ENCODE measurements at places on chromosomes 6 and 20.

DNA sequence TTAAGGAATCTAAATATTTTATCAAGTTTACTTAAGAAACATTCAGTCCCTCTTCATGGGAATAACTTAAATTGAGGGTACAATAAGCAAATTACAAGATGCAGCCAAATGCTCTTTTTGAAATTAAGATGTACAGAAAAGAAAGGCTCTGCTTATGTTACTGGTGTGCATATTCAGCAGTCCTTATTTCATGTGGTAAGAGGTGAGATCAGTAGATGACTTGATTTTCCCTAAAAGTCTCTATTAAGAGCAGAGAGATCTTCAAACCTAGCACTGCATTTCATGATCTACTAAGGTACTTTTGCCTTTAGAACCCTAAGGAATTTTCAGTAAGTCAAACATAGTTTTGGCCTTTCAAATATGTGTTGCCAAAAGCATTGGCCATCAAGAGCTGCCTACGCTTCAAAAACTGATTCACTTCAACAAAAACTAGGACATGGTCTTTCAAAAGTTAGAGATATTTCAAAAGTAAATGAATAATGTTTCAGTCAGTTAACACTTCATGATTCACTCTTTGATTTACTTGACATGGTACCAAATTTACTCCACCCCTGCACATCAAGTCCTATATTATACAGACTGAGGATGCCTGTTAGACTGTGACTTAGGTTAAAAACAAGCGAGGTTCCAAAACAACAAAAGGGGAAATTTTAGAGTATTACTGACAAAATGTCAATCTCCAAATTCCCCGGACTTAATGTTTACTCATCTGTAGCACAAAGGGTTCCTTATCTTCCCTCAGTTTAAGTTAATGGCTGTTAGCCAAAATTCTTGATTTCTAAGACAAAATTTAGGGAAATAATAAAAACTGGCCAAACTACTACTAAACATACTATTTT is 19.2 kb downstream of the C6orf62 start:
- DNase-seq = no peak

GRCh38 chr6:110589865-110590513 is 113.6 kb upstream of the SLC22A16 start:
- DNase-seq = no peak

DNA sequence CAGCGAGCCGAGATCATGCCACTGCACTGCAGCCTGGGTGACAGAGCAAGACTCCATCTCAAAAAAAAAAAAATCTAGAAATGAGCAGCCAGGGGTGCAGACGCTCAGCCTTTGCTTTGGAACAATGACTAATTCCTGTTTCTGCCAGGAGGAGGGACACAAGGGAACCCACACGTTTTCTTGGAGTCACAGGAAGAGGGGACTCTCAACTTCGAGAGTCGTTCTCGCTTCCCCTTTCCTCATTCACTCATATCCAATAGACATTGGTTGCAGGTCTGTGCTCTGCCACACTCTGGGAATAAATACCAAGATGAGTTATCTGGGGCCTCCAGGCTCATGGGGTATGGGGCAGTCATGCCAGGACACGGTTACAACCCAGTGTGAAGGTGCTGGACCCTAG is 91.5 kb upstream of the RREB1 start:
- no peak for DNase-seq

DNA sequence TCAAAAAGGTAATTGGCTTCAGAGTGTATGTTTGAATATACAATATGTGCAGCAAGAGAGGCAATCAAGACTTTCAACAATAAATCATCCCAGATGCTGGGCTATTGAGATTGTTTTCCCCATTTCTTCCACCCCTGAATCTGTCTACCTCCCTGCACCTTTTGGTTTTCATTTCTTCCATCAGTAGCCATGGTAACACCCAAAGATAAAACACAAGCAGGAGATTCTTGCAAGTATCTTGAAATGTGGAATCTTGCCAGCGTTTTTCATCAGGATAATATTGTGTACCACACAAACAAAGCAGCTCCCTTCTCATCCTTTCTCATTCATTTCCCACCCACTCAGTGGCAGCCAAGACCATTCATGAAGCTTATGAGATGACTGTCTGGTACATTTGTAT is 73.0 kb upstream of the NRSN1 start:
- no peak for DNase-seq

DNA sequence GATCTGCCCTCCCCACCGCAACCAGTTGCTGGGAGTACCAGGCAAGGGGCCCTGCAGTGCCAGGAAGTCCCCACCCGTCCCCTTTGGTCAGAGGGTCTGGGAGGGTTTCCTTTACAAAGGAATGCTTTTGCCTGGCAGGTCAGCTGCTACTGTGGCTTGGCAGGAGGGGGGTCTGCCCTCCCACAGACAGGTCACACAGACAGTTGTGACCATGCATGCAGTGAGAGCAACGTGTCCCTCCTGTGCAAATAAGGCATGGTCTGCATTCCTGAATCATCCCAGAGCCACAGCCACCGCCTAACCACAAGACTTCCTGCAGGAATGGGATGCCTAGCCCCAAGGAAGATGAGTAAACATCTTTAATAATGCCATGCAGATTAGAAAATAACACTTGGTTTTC is 439 bp upstream of the F13A1 start:
- no peak for DNase-seq

DNA sequence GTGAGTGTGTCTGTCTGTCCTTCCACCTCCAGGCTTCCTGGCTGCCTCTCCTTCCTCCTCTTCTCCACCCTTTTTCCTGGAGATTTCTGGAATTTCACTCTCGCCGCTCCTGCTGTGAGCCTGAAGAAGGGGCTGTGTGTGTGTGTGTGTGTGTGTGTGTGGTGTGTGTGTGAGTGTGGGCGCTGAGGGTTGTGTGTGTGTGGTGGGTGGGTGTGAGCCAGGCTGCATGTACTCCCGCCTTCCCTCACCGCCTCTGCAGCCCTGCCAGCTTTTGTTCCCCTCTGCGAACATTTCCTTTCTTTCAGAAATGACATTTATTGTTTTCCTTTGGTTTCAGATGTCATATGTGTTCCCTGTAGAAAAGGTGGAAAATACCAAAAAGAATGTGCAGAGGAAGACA is 76.0 kb downstream of the SRC start:
- DNase-seq = no peak

- DNase-seq = no peak
These were observed 101.8 kb downstream of the TNFAIP3 start for GRCh38 chr6:137968901-137969300.

GRCh38 chr20:57175397-57176010 is 90.9 kb downstream of the BMP7 start:
- no peak for DNase-seq

- DNase-seq = no peak
These were observed 3.1 kb downstream of the ADRM1 start for GRCh38 chr20:62305765-62306413.

DNA sequence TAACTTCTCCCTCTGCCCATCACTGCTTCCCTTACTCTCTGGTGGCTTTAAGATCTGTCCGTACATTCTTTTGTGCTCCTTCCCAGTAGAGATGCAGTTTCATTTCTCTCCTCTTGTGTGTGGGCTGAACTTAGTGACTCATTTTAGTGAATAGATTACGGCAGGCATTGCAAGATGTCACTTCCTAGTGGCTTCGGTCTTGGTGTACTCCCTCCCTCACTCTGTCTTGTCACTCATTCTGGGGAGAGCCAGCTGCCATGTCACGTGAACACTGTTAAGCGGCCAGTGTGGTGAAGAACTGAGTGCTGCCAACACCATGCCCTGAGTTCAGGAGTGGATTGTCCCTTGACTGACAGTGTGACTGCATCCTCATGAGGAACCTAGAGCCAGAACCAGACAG is 115.9 kb downstream of the OTOR start:
- no peak for DNase-seq

DNA sequence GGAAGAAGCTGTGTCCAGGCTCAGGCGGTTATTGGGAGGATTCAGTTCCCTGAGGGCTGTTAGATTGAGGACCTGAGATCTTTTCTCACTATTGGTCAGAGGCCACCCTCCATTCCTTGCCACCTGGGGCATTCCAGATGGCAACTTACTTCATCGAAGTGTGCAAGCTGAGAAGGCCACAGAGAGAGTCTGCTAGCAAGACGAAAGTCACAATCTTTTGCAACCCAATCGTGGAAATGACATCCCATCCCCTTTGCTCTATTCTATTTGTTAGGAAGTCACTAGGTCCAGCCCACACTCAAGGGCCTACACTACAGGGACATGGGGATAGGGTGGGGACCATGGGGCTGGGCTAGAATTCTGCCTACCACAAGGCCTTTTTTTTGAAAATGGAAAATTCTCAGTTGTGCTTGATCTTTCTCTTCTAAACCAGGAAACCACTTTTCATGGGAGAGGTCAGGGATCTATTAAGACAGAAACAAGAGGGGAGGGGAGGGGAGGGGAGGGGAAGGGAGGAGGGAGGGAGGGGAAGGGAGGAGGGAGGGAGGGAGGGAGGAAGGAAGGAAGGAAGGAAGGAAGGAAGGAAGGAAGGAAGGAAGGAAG is 217.2 kb downstream of the BCAS1 start:
- DNase-seq = no peak

- no peak for DNase-seq
These were observed 6.3 kb downstream of the ZMYND8 start for GRCh38 chr20:47350181-47350550.

GRCh38 chr6:65501045-65501444 is 206.0 kb downstream of the EYS start:
- DNase-seq = no peak

GRCh38 chr6:107437691-107438090 is 21.7 kb downstream of the PDSS2 start:
- no peak for DNase-seq

- no peak for DNase-seq
These were observed 148.7 kb upstream of the JARID2 start for GRCh38 chr6:15096894-15097837.

- no peak for DNase-seq
These were observed 9.3 kb downstream of the COX7A2 start for GRCh38 chr6:75234126-75234865.

DNA sequence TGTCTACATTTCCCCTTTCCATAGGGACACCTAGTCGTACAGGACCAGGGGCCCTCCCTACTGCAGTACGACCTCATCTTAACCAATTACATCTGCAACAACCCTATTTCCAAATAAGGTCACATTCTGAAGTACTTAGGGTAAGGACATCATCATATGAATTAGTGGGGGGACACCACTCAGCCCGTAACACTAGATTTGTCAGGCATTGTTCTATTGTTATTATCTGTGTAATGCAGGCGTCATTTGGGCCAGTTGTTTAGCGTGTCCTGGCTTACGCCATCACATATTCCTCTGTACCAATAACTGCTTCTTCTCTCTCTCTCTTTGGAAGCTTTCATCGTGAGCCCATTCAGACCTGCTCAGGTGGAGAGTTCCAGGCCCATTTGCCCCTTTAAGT is 89.3 kb downstream of the CAP2 start:
- DNase-seq = no peak

DNA sequence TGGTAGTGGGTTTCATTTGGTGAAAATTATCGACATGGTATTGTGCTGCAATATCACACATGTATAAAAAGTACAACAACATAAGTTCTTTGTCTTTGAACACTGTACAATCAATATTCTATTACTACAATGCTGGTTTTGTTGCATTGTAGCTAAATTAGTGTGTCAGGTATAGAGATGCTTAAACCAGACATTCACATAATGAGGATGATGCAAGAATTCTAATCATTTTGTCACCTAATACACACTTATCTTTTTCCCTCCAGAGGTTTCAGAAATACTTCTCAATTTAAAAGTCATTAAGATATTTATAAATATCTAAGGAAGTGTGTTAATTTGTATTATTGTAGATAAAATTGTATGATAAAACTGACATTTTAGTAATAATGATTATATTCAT is 174.8 kb upstream of the MAN1A1 start:
- DNase-seq = no peak

GRCh38 chr6:47700596-47700995 is 2.2 kb downstream of the ADGRF4 start:
- DNase-seq = no peak

DNA sequence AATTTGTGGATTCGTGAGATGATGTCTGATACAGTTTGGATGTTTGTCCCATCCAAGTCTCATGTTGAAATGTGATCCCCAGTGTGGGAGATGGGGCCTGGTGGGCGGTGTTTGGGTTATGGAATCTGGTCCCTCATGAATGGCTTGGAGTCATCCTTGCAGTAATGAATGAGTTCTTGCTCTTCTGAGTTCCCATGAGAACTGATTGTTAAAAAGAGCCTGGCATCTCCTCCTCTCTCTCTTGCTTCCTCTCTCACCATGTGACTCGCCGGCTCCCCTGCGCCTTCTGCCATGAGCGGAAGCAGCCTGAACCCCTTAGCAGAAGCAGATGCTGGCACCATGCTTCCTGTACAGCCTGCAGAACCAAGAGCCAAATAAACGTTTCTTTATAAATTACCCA is 30.5 kb upstream of the RPP40 start:
- DNase-seq = no peak

- no peak for DNase-seq
These were observed 1.1 kb upstream of the LCA5 start for GRCh38 chr6:79538106-79538971.

GRCh38 chr6:22115559-22115958 is 181.3 kb downstream of the PRL start:
- DNase-seq = no peak

DNA sequence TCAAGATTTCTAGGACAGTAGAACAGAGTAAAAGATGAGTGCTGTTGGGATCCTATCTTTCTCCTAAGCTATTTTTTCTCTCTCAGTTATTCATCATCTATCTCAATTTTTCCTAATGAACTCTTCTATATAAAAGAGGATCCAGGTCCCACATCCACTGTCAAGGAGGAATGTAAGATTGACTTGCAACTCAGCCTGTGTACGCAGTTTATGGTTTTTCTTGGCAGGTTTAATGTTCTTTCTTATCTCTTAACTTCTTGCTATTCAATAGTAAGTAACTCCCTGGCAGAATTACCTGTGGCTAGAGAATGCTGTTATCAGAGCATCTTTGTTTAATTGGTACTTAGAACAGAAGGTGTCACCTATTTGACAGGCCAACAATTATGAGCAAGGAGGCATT is 60.8 kb downstream of the SLC16A10 start:
- no peak for DNase-seq

DNA sequence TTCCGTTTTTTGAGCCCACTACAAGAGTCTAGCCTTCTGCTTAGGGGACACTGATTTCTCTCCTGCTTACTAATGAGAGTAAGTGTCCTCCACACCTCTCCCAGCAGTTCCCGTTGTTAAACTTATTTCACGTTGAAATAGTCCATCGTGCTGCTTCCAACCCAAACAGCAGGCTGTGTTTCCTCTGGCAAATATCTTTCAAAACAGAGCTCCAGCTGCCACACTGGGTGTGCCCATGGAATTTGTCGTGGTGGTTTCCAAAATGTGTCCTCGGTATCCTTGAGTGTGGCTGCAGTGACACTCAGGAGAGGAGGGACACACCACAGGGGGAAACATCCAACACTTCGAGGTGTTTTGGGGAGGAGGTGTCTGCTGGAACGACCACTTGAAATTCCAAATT is 176.5 kb upstream of the RALGAPA2 start:
- DNase-seq = no peak

DNA sequence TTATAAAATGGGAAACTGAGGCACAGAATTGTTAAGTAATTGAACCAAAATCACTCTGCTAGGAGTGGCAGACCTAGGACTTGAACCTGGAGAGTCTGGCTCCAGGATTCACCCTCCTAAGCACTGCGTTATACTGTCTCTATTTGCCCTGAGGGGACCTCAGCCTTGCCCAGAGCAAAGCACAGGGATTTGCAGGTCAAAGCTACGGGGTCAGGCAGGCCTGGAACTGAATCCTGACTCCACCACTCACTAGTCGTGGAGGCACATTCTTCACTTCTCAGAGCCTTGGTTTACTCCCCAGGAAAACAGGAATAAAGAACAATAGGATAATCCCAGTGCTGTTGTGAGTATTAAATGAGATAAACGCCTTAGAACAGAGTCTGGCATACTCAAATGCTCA is 19.4 kb downstream of the KCNK15 start:
- DNase-seq = no peak

All from NCI-H187 treated with DMSO at 0.1 percent for 48 hours (cell line).